Activated CD4-positive, alpha-beta T cell treated with anti-CD3 and anti-CD28 coated beads, Interleukin-2, Interleukin-6, amounts not matched to agents 100 ng/mL and 50 ng/mL, durations not matched to agents 16 hours and 8 hours (primary cell): ENCODE measurements at places on chromosomes 16 and 17.
A peak's percentile ranks its signal among the peaks of the same experiment; 100 is the strongest.

- DNase-seq, result no peak
Measured at GRCh38 chr17:80030730-80031410, 4.8 kb downstream of the TBC1D16 start.

DNA sequence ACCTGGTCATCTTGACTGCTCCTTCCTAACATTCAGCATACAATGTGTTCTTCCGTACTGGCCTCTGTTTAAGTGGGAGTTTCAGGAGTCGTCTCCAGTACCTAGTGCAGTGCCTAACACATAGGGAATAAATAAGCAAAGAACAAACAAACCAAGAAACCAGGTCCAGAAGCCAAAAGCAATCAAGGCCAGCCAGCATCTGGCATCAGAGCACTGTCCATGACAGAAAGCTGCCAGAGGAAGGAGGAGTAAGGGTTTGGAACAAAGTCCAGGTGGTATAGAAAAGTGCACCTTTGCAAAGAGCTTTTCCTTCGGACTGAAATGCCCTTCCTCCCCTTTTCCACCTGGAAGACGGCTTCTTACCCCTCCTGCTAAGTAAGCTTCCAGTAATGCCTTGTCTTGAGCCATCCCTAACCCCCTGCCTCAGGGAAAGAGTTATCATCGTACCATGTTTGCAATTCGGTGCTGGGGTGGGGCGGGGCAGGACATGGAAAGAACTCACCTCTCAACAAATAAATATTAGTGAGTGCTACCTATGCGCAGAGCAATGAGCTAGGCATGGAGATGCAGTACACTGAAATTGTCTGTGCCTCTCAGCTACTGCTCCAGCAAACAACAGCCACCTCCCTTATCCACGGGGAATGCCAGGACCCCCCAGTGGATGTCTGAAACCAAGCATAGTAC is 47.6 kb downstream of the C17orf67 start:
- DNase-seq, result no peak

DNA sequence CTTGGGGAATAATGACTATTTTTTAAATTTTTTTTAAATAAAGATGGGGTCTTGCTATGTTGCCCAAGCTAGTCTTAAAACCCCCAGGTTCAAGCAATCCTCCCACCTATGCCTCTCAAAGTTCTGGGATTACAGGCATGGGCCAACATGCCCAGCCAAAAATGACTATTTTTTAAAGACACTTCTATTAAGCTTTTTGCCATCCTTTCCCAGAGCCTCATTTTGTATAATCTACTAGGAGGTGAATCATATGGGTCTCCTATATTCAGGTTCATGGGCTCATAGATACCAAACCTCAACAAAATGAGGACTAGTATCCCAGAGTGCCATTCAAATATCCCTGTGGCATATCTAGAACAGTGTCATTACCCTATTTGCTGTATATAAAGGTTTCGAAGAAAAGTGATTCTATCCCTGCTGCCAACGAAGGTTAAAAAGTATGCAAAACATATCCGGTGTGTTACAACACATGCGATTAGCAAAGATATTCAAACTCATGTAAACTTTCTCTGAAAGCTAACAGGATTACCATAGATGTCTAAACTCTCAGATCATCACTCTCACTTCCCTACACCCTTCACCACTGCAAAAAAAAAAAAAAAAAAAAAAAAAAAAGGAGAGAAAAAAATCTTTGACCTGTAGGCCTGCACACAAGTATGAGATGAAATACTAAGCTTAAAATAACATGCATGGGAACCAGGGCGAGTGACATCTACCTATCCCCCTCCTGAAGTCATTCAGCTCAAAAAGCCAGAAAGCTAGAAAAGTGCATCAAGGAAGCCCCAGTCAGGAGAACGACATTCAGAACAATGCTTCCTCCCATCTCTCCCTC is 23.5 kb downstream of the XPO6 start:
- DNase-seq, result no peak

GRCh38 chr16:71216714-71217113 is 13.8 kb downstream of the HYDIN start:
- DNase-seq, result no peak

DNA sequence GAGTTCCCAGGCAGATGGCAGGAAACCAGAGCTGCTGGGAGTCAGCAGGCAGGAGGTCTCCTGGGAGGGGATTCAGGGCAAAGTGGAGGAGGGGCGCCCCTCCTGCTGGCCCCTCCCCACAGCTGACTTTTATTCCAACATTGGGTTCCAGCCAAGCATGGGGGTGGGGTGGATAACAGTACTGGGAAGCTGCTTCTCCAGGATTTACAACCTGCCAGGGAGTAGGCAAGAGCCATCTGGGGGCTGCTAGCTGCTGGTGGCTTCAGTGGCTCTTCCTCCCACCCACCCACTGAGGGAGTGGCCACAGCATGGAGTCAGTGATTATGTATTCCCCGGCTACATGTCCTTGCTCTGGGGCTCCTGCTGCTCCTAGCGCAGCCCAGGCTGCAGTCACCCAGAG is 36.8 kb downstream of the TMEM132E start:
- DNase-seq, result no peak

- no peak for DNase-seq
Measured at GRCh38 chr17:5785867-5786509, 201.7 kb upstream of the NLRP1 start.

DNA sequence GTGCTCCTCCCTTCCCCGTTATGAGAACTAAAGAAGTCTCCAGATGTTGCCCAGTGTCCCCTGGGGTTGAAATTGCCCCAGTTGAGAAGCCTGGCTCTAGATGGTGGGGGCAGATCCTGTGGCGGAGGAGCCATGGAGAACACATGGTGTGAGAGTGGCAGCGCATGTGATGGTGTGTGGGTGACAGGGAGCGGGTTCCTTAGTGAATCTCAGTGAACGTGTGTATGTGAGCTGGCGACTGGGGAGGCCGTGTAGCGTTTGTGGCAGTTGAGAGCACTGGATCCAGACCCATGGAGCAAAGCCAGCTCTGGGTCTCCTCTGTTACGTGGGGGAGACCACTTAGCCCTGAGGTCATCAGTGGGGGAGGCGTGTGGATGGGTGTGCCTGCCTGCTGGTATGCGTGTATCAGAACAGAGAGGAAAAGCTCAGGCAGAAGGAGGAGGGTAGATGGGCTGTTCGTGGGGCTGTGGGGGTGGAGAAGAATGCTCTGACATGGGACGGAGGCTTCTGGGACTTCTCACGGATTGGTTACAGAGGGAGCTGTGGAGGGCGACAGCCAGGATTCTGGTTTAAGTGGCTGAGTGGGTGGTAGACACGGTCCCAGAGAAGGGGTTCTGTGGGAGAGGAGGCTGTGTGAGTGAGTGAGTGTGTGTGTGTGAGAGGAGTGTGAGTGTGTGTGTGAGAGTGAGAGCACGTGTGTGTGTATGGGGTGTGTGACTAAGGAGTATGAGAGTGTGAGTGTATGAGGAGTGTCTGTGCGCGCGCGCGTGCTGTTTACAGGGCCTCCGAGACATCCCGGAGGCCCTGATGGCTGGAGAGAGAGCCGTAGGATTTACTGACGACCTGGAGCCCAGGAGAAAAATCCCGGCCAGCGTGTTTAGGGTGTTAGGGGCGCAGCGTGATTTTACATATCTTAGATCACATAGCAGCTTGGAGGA is 193.8 kb downstream of the SNX29 start:
- DNase-seq, result no peak

DNA sequence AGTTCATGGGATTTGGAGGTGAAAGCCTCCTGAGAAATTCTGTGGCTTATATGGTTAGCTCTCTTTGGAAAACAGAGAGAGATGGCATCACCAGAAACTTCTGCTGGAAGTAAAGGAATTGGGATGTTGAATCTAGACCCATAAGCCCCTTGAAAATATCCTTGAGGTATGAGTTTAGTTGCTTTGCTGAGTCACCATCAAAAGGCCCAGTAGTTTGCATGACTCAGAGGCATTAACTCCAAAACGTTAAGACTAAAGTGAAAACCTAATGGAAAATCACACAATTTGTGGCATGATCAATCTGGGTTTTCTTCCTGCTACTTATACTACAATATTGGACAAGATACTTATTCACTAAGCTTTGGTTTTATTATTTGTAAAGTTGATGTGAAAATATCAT is 349.2 kb upstream of the SALL1 start:
- no peak for DNase-seq

GRCh38 chr17:58504826-58505351 is 9.5 kb downstream of the MTMR4 start:
- no peak for DNase-seq

DNA sequence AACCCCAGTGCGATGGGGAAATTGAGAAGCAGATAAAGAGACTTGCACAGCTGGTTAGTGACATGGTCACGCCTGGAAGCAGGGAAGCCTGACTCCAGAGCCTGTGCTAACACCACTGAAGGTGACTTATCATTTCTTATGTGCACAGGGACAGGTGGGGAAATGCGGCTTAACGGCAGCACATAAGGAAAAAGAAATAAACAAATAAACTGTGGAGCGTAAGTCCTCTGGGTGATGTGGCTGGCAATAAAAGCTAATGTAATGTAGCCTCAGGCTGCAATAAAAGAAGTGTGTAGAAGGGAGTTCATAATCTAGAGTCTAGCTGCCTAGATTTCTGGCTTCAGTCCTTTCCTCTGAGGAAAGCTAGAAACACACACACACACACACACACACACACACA is 10.6 kb downstream of the CDH11 start:
- DNase-seq, result no peak

- no peak for DNase-seq
Measured at GRCh38 chr16:53369921-53370320, 64.3 kb upstream of the RBL2 start.

DNA sequence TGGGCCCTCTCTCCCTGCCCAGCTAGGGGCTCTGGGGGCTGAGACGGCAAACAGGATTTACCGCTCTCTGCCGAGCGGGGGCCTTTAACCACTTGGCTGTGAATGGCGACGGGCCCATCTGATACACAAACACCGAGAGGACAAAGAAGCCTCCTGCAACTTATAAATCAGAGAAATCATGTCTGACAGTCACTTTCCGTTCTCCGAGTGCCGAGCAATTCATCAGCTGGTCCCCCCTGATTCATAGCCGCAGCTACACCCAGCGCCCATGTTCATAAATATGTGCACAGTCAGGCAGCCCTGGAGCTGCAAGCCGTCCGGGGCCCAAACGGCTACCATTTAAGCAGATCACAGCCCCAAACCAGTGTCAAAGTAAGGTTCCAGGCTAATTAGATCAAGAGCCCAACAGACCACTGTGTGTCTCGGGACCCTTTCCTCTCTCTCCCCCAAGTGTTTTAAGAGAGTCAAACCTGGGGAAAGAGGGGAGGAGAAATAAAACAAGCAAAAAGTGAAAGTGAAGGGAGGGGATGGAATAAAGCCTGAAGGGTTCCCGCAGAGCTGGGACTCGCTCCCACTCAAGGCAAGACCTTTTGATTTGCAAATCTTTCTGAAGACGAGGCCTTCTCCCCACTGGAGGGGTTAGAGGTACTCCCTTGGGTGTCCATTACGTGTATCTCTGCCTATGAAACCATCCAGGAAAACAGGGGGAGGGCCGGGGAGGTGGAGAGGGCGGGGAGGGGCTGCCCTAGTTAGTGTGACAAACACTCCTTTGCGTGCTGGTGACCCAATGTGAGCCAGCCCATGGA is 154.7 kb downstream of the C16orf78 start:
- DNase-seq, result no peak

GRCh38 chr17:58271216-58271931 is 9.4 kb downstream of the MPO start:
- no peak for DNase-seq

DNA sequence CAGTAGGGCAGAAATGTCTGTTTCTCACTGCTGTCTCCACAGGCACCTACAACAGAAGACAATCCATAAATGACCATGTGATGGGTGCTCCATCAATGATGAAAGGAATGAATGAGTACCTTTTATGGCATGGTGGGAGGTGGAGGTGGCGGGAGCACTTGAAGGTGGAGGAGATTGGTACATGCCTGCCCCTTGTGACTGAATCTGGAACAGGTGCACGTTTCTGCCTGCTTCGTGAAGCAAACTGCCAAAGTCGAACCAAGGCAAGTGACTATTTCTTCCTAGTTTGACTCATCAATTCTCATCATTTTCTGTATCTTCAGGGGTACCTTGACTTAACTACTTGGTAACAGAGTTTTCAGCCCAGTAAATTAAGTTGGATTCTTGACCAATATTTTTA is 25.4 kb downstream of the CDRT15 start:
- DNase-seq, result peak; percentile 41

DNA sequence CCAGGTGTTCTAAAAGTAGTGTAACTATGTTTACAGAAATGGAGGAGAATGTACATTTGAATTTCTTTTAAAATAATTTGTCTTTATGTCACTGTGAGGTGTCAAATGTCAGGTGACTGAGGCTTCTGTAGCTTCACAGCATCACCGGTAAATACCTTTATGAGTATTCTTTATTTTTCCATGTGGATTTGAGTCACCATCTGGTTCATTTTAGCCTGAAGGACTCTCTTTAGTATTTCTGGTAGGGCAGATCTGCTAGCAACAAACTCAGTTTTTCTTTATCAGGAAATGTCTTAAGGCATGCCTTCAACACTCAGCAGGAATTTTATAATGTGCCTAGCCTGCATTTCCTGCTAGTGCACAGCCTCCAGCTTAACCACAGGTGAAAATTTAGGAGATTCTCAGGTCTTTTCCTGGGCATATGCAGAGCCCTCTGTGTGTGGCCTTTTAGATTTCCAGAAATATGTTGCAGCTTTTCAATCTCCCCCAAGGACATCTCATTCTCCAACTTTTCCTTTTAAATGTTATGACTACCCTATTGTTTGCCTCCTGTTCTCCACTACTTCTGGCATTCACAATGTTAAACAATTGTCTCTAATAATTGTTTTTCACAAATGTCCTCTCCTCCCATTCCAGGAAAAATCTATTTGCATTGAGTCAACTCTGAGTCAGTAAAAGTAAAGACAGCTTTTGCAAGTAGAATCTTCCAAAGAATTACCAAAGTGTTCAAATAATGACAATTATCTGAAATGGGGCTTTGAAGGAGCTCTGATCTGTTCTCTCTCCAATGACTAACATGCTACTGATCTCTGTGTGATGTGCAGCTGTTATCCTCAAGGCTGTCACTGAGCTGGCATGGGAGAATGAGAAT is 239.4 kb upstream of the CPHXL start:
- DNase-seq, result no peak

DNA sequence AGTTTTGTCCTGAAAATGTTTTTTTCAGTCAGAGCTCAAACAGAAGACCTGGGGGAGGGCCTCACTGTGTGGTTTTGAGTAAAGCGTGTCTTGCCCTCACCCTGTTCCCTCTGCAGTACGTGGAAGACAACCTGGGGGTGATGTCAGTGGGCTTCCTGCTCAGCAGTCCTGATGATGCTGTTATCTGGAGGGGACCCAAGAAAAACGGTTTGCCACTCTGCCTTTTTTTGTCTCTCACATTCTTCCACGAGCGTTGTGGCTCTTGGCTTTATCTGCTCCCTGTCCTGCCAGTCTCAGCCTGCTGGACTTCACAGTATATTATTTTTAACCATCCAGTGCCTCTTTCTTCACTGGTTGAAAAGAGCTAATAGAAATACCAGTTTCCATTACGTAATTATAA is 12.9 kb downstream of the NUBP1 start:
- DNase-seq, result no peak

DNA sequence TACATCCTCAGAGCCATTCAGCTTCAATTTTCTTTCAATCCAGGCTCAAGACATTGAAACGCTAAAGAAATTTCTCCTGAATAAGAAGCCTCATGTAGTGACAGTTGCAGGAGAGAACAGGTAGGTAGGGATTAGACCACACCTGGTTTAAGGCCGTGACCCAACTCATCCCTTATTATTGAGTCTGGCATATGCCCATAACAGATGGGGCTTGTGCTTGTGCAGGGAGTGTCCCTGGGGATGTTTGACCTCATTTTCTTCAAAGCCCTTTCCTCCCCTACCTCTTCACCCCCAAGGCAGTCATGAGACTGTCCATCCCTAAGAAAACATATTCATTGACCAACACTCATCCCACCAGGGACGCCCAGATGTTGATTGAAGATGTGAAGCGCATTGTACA is 24.3 kb downstream of the SUPT6H start:
- no peak for DNase-seq

GRCh38 chr17:83127431-83128160 is 48.2 kb downstream of the METRNL start:
- no peak for DNase-seq
